ENCODE measurements at places on chromosomes 11 and 22.

DNA sequence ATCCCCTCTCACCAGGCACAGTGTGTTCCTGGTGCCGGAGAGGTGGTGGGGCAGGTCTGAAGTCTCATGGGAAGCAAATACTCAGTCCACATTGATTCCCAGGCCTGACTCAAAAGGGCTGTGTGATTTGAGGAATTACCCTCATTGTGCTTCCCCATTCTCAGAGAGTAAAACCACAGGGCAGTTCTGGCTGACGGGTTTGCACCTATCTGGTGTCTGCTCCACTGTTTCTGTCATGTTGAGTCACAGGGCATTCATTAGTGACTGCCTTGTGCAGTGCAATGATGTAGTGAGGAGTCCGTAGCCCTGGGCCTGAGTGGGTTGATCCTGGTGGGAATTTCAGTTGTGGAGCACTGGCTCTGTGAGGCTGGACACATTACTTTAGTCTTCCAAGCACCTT lies 85.2 kb upstream of the ARHGAP20 start:
- peak; percentile 78 for DNase-seq

DNA sequence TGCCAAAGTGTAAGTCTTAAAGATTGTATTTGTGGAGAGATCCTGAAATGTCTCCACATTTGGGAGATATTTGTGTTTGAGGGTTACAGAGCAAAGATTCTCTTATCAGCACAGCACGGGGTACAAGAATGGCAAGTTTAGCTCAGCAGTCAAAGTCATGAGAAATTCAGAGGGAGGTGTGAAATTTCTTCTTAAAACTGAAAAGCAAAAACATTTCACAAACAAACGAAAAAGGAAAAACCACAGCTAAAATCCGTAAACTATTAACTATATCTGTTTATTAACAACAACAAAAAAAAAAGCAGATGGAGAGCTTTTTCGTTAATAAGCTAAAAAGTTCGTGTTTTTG lies 40.9 kb upstream of the ETS1 start:
- DNase-seq = no peak

- DNase-seq = no peak
Observed at GRCh38 chr11:33722590-33723234, 13.5 kb downstream of the CD59 start.

GRCh38 chr11:32154275-32154674 lies 63.4 kb downstream of the RCN1 start:
- DNase-seq = no peak

DNA sequence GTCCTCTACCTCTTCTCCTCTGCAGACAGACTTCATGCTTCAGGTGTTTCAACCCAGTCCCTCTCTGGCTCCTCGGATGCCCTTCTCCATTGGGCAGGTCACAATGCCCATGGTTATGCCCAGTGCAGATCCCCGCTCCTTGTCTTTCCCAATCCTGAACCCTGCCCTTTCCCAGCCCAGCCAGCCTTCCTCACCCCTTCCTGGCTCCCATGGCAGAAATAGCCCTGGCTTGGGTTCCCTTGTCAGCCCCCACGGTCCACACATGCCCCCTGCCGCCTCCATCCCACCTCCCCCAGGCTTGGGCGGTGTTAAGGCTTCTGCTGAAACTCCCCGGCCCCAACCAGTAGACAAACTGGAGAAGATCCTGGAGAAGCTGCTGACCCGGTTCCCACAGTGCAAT lies 9.3 kb upstream of the BACE1-AS start:
- no peak for DNase-seq

GRCh38 chr11:116718955-116719501 lies 53.8 kb downstream of the BUD13 start:
- no peak for DNase-seq

DNA sequence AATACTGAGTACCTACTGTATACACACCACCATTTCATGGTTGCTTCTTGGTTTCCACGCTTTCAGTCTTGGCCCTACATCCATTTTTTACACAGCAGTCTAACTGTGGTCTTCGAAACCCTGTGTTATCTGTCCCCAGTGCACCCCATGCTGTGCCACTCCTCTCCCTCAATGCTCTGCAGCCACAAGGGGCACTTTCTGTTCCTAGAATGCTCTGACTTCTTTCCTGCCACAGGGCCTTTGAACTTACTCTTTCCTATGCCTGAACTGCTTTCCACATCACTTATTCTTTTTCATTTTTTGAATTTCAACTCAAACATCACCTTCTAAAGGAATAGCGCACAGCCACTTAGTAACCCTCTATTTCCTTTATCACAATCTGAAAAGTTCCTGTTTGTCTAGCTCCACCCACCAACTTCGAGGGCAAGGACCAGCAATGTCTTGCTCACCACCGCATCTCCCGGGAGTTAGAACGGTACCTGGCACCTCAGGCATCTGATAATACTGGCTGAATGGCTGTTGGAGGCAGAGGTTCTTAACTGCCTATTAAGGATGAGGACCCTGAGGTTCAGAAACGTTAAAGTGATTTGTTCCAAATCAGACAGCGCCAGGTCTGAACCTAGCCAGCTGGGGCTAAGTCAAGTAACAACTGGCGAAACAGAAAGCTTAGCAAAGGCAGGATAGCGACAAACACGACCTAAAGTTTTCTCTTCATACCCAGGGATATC lies 568 bp downstream of the ALG8 start:
- no peak for DNase-seq

- DNase-seq = no peak
Observed at GRCh38 chr11:36015799-36016198, 71.9 kb downstream of the LDLRAD3 start.

- no peak for DNase-seq
Observed at GRCh38 chr22:38111925-38112355, 1.5 kb upstream of the BAIAP2L2 start.

DNA sequence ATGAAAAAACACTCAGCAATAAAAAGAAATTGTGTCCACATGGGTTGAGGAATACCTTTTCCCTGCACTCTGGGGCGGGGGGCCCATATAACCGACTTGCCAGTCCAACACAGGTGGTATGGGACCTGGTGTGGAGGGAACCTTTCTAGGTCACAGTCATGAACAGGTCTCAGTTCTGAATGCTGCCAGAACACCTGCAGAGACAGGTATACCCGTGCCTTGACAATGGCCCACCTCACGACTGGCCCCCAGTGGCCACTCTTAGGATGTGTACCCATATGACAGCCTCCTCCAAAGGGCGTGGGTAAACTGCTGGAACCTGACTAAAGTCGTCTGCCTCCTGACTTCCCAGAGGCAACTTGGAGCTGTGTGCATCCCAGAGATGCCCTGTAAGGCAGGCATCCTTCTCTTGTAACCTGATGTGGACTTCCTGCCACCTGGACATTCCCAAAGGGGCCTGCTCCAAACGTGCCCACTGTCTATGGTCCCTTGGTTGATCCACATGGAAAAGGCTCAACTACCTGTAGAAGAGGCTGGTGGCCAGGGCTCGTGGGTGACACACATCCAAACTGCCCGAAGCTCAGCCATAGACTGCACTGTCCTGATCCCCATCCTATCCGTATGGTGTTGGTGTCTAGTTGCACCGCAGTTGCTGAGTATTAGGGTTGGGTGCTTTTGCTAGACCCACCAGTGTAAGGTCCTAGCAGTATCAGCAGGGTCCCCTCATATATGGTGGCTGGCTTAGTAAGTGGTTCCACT lies 859.3 kb downstream of the BRD1 start:
- DNase-seq = no peak

DNA sequence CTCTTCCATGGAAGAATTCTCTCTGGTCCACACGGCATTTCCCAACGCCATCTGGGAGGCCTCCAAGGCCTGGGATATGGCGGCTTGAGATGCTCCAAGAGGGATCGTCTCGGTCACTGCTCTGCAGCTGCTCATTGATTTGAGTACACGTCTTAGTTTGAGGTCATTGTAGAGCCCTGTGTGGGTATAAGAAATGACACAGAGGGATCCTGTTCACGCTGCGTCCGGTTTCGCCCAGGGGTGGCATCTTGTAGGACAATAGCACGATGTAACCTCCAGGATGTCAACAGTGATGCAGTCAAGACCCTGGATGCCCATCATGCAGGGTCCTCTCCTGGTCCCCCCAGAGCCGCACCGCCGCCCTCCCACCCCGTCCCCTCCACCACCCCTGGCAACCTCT lies 564.6 kb downstream of the BRD1 start:
- DNase-seq = no peak

DNA sequence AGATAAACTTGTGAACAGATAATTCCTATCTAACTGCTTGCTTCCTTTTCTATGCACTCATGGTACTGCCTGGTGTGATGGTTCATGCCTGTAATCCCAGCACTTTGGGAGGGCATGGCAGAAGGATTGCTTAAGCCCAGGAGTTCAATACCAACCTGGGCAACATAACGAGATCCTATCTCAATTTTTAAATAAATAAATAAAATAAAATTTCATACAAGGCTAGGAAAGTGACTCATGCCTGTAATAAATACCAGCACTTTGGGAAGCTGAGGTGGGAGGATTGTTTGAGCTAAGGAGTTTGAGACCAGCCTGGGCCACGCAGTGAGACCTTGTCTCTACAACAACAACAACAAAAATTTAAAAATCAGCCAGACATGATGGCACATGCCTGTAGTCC lies 166.6 kb downstream of the COMMD9 start:
- DNase-seq = no peak

GRCh38 chr22:19629331-19629719 lies 85.0 kb upstream of the SEPTIN5 start:
- no peak for DNase-seq

DNA sequence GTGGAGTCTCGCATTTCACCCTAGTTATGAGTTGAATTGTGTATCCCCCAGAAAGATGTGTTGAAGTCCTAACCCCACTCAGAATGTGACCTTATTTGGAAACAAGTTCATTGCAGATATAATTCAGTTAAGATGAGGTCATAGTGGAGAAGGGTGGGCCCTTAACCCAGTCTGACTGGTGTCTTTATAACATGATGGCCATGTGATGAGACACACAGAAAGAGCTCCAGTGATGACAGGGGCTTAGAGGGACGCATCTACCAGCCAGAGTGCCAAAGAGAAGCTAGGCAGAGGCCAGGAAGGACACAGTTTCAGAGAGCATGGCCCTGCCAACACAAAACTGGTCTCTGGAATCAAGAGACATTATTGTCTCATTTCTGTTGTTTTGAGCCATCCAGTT lies 50.3 kb downstream of the LARGE1 start:
- no peak for DNase-seq

DNA sequence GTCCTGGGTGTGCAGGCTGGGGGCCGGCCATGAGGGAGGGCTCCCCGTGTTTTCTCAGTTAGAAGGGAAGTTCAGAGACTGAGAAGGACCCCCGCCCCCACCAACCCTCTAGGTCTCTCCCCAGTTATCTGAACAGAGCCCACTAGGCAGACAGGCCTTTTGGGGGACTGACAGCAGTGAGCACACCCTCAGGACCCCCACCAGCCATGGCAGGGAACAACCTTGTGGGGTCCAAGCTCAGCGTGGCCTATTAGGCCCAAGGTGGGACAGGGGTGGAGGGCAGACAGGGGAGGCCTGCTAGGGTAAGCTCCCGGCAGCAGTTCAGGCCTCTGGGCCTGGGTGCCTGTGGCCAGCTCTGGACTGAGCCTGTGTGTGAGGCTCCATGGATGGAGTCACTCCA lies 5.6 kb downstream of the LRRC75B start:
- no peak for DNase-seq

GRCh38 chr22:46538814-46539160 lies 1.4 kb upstream of the CELSR1 start:
- DNase-seq = no peak

DNA sequence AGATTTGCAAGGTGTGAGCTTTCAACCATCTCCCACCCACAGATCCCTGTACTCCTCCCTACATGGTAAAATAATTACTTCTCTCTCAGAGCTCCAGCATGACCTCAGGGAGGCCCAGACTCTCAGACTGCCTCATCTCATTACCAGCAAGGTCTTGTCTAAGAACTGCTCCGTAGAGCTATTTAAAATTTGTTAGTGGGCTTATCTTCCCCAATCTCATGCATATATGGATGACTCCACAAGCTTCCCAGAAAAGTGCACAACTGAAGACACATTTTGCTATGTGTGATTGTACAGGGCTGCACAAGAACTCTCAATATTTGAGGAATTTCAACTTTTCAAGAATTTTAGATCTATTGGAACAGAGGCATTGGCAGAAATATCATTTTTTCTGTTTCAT lies 230.3 kb downstream of the CSNK2A3 start:
- DNase-seq = no peak

GRCh38 chr11:121715405-121715804 lies 262.6 kb upstream of the SORL1-AS1 start:
- DNase-seq = no peak

GRCh38 chr11:69533296-69534165 lies 52.1 kb downstream of the LINC01488 start:
- DNase-seq = no peak

DNA sequence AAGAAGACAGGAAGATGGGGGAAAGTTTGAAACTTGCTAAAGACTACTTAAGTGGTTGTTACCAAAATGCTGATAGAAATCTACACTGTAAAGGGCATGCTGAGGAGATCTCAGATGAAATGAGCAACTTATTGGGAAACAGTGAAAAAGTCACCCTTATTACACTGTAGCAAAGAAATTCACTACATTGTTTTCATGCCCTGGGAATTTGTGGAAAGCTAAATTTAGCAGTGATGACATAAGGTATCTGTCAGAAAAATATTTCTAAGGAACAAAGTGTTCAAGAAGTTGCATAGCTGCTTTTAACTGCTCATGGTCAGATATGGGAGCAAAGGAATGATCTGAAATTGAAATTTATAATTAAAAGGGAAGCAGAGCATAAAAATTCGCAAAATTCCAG lies 702.4 kb upstream of the LRRC4C start:
- DNase-seq = no peak

- DNase-seq = no peak
Observed at GRCh38 chr11:81496601-81497000, 1237.1 kb downstream of the FAM181B start.

GRCh38 chr11:118359295-118359958 lies at the start of gene UBE4A:
Gene UBE4A, plus strand, starts transcription at chr11:118359600. Its CDS starts 5,481 bp downstream, at chr11:118365081.
- peak; percentile 45 for DNase-seq

DNA sequence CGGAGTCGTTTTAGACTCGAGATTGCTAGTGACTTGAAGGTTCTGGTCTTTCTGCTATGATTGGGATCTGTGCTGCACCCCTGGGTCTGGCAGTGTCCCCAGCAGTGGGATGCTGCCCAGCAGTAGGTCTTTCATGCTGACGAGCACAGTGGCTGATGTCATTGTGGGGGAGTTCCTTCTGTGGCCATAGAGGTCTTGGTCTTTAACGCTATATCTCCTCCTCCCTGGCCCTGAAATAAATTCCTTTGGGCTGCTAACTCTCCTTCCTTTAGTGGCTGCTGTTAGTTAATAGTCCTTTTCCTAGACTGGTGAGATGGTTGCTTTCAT lies 136.3 kb downstream of the TEAD1 start:
- no peak for DNase-seq

Measured in epithelial cell of proximal tubule (primary cell).